Activated B cell treated with CpG ODN at 0.5 μM for 24 hours (primary cell): ENCODE measurements at places on chromosomes 16 and 17. TPM values are rescaled to one million over a fixed set of nuclear protein-coding genes. Genes with fewer than 3 reads are reported as not detected.
A peak's percentile ranks its signal among the peaks of the same experiment; 100 is the strongest.

CFAP52 gene
- total RNA-seq, result not detected in 2 replicates

KAT8 gene
- total RNA-seq, result 82.1 and 93.7 TPM in 2 replicates

NTN1 gene
- total RNA-seq, result 1.0 and 1.1 TPM in 2 replicates

CNTD1 gene
- not detected in 2 replicates for total RNA-seq

SCO1 gene
- total RNA-seq, result 27.9 and 33.3 TPM in 2 replicates

NPIPB6 gene
- 2.1 and 6.8 TPM in 2 replicates for total RNA-seq

WFDC1 gene
- not detected in 2 replicates for total RNA-seq

NPB gene
- total RNA-seq, result 0.24 and 0.27 TPM in 2 replicates

CDH3 gene
- total RNA-seq, result not detected in 2 replicates

ZNF668 gene
- 8.3 and 10.1 TPM in 2 replicates for total RNA-seq

EVPLL gene
- total RNA-seq, result not detected in 2 replicates

MATCAP1 gene
- 10.6 and 18.7 TPM in 2 replicates for total RNA-seq

GRB7 gene
- 0.44 TPM in 1 of 2 replicates, not detected in the other for total RNA-seq

MT1E gene
- total RNA-seq, result 2.8 and 4.2 TPM in 2 replicates

MPV17L gene
- 0.17 and 0.55 TPM in 2 replicates for total RNA-seq

GUCY2D gene
- not detected in 2 replicates for total RNA-seq

- no peak for DNase-seq
Measured at GRCh38 chr17:61009663-61010062, 332.0 kb downstream of the BCAS3 start.

DNA sequence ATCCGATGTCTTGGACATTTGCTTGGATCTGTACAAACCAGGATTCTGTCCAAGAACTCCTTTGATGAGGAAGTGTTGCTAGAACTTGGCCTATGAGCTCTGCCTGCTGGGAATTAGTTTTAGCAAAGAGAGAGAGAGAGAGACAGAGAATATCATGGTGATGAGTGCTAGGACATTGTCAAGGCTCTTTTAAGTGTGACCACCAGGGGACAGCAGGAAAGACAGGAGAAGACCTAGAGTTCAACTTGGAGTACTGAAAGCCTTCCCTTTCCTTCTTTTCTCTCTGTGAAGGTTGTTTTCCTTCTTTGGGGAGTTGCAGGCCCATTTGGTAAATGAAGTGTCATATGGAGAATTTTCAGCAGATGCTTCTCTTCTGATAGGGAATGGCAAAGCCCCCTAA, 389.2 kb upstream of the HSBP1 start:
- no peak for DNase-seq

- DNase-seq, result no peak
Measured at GRCh38 chr16:66509576-66509975, 40.3 kb downstream of the TK2 start.

DNA sequence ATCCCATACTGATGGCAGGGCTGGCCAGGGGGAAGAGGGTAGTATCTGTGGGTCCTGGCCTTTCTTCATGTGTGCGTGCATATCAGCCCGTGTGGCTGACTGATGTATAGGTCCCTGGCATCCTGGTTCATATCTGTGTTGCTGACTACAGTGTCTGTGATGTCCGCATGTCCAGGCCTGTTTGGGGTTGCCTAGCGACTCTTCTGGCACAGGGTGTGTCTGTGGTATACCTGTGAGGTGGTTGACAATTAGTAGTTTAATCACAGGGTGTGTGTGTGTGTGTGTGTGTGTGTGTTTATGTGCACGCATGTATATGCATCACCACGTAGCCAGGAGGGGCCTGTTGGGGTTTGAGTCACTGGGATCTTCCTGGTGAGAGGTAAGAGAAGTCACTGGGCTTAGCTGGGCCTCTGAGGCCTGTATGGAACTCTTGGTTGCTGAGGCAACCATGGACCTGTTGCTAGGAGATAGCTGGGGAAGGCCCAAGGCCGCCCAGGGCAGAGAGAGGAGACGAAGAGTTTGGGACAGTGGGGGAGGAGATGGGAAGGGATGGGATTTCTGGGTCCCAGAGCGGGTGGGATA, 603 bp upstream of the TMEM95 start:
- DNase-seq, result no peak

DNA sequence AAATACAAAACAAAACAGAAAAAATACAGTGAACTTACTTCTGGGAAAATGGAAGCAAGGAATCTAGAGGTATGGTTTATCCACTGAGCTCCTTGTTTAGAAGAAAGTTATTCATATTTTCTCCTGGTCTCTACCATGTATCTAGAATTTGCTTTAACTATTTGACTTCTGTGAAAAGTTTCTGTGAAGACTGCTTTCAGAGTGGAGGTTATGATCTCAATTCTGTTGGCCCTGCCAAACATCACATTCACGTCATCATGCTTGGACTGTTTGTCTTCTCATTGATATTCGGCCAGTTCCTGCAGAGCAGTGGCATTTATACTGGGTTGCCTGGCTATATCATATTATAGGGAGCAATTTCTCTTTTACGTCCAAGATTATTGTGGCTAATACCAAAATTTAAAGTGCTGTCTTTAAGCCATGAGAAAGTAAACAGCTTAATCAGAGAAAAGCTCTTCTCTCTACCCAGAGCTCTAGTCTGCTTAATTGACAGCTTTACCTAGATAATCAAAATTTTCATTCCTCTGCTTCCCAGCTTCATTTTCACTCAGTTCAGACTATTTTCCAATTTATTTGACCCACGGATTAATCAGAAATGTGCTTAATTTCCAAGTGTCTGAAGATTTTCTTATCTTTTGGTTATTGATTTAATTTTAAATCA, at the start of gene ABCA8:
TSS of gene ABCA8 (minus strand) at position 212 of the 661 bp plus-strand sequence. CDS start 13,358 bp downstream, outside the sequence.
- DNase-seq, result no peak

GRCh38 chr16:49499869-49500610, 126.4 kb downstream of the C16orf78 start:
- DNase-seq, result peak; percentile 12

GRCh38 chr17:2398655-2399571, 1.9 kb downstream of the MNT start:
- no peak for DNase-seq

DNA sequence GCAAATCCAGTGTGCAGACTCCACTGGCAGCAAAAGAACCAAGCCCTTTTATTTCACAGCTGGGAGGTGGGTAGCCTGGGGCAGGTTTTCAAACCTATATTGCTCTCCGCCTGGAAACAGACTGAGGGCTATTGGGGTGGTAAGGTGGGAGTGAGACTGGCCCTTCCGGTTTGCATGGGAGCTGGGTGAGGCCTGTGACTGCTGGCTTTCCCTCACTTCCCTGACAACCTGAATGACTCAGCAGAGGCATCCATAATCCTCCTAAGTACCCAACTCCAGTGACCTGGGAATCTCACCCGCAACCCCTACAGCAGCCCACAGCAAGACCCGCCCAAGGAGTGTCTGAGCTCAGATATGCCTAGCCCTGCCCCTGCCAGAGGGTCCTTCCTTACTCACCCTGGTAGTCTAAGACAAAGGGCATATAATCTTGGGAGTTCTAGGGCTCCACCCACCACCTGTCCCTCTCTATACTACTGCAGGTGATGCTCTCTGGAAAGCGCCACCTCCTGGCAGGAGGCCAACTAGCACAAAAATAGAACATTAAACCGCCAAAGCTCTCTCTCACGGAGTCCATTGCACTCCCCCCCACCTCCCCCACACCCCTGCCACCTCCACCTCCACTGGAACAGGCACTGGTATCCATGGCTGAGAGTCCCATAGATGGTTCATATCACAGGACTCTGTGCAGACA, 602.0 kb upstream of the C16orf82 start:
- DNase-seq, result no peak

- DNase-seq, result no peak
Measured at GRCh38 chr16:2829501-2830354, at the start of gene ZG16B. Gene ZG16B, plus strand, starts transcription at chr16:2830303. Its CDS starts 139 bp downstream, at chr16:2830442.

- DNase-seq, result no peak
Measured at GRCh38 chr16:2786061-2786825, 1.1 kb downstream of the PRSS33 start.

- no peak for DNase-seq
Measured at GRCh38 chr17:40092581-40092980, 7.8 kb downstream of the NR1D1 start.

DNA sequence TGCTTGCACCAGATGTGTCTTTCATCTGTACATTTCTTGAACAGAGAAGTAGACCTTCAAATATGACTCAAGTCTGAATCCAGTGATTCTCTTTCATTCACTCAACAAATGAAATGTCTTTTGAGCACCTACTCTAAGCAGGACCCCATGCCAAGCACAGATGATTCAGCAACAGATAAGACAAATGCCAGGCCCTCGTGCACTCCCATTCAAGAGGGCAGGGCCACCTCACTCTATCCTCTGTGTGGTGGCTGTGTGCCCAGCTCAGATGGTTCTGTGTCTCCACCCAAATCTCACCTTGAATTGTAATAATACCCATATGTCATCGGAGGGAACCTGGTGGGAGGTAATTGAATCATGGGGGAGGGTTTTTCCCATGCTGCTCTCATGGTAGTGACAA, 74.1 kb upstream of the NKD1 start:
- no peak for DNase-seq

DNA sequence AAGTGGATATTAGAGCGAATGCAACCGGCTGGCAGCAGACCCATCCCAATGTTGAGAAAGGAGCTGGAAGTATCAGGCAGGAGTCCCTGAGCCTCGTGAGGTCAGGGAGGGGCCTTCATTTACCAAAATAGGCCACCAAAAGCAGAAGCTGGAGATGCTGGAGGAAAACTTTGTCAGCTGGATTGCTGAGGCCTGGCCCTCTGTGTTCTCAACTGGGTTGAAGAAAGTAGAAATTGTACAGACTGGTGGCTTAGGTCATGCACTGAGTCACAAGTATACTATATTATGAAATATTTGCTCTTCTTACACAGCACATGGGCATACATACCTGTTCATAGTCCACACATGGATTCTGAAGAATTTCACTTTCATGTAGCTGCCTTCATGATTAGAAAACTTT, 23.2 kb upstream of the TEKT3 start:
- no peak for DNase-seq

GRCh38 chr16:10878644-10879501, 1.9 kb downstream of the CIITA start:
- peak; percentile 57 for DNase-seq

GRCh38 chr17:11278186-11278991, 37.4 kb downstream of the SHISA6 start:
- no peak for DNase-seq

DNA sequence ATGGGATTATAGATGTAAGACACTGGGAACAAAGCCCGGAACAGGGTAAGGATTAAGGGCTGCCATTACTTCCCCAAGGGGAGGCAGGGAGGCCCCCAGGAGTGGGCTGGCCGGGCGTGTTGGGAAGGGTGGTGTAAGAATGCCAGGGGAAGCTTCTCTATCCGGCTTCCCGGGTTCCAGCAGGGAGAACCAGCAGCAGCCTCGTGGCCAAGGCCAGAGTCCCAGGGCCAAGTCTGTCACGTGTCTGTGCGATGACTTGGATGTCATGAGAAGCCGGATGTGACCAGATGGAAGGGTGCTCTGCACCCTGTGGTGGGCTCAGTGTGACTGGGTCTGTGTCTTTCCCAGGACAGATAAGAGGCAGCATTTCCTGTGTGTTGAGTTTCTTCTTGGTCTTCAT, 52.1 kb downstream of the SCNN1B start:
- no peak for DNase-seq

DNA sequence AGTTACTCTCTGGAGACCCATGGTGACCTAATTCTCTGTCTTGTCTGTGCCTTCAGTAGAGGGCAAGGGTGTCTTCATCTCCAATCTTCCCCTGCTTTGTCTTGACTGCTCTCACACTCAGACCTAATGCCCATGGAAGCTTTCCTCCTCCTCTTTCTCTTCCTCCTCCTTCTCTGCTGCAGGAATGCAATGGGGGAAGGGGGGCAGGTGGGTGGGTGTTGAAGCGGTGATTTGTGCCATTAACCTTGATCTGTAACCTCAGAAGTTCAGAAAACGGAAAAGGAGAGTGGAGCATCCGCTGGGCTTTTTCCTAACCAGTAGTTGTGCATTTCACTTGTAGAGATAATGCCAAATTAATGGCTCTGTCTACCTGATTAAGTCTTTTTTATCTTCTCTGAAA, 172.3 kb upstream of the CDH11 start:
- no peak for DNase-seq

- no peak for DNase-seq
Measured at GRCh38 chr17:77505181-77505639, 364.4 kb downstream of the SEC14L1 start.

GRCh38 chr16:83830091-83830768, 22.5 kb downstream of the HSBP1 start:
- no peak for DNase-seq

DNA sequence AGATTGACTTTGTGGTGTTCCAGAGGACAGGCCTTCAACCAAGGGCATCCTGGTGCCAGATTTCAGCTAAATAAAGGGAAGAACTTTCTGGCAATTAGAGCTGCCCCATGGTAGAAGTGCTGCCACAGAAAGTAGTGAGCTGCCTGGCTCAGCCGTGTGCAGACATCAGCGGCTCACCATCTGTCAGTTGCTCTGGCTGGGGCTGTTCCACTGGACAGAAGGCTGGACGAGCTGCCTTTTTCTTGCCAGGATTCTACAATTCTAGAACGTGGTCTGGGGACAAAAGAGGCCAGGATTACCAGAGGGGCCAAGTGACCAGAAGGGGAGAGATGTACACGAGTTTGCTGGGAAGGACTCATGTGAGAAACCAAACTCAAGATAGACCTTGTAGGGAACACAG, 107.0 kb upstream of the RPL38 start:
- no peak for DNase-seq

- DNase-seq, result no peak
Measured at GRCh38 chr16:28264656-28265055, 27.7 kb upstream of the SBK1 start.

GRCh38 chr16:14070877-14071575, at the start of gene MRTFB:
Gene MRTFB, plus strand, starts transcription at chr16:14071319. Its CDS starts 69,288 bp downstream, at chr16:14140607.
- peak; percentile 85 for DNase-seq

GRCh38 chr16:23742766-23743165, 12.1 kb upstream of the CHP2 start:
- no peak for DNase-seq

- no peak for DNase-seq
Measured at GRCh38 chr16:1088295-1089170, 7.5 kb downstream of the C1QTNF8 start.

GRCh38 chr17:1532836-1533602, 16.6 kb upstream of the INPP5K start:
- peak; percentile 45 for DNase-seq

GRCh38 chr17:31327534-31328159, 6.2 kb upstream of the EVI2A start:
- no peak for DNase-seq

GRCh38 chr17:48385319-48385718, 44.7 kb downstream of the SKAP1 start:
- no peak for DNase-seq

DNA sequence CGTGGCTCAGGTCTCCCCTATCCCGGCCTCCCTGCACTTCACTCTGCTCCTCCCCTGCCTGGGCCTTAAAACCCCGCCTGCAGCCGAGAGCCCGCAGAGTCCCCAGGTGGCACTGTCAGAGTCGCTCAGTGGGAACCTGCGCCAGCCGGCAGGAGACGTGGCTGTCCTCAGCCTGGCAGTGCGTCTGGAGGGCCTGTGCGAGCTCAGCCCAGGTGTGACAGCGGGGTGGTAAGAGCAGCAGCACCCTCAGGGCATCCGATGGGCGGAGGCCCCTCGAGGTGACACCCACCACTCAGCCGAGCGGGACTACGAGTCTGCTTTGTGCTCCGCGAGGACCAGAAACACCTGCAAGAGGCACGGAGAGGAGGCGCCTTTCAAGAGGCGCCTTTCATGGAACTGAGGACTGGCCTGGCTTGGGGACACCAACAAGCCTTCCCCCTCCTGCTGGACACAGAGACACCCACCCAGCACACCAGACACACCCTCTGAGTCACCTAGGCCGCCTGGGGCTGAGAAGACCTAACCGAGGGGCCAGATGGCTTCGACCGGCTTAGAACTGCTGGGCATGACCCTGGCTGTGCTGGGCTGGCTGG, at the start of gene CLDN9:
TSS of gene CLDN9 (plus strand) at position 96 of the 593 bp plus-strand sequence. CDS start at position 536, 440 bp downstream.
- DNase-seq, result no peak
